ENCODE measurements at places on chromosomes 6 and 20. TPM values are rescaled to one million over a fixed set of nuclear protein-coding genes. Genes with fewer than 3 reads are reported as not detected.

- DNase-seq: no peak
Measured at GRCh38 chr6:128167552-128167951, 266.7 kb upstream of the THEMIS start.

DNA sequence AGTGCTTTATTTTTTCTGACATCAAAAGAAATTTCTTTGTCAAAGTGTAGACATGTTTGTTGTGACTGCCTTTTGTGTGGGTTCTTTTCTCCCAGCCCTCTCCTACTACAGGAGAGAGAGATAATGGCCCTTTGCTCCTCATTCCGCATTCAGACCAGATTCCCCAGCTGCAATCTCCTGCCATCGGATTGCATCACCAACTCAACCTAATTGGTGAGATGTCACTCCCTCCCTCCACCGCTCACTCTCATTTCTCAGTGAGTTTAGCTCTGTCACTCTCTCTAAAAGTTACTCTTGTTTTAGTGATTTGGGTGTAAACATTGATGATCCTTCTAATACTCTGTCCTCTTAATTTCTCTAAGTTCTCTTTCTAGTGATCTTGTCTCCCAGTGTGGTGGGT lies 22.7 kb downstream of the UTRN start:
- DNase-seq: no peak

- DNase-seq: peak; percentile 16
Measured at GRCh38 chr6:168711049-168711640, 270.2 kb downstream of the SMOC2 start.

- no peak for DNase-seq
Measured at GRCh38 chr6:56689114-56689513, 46.4 kb upstream of the DST start.

DNA sequence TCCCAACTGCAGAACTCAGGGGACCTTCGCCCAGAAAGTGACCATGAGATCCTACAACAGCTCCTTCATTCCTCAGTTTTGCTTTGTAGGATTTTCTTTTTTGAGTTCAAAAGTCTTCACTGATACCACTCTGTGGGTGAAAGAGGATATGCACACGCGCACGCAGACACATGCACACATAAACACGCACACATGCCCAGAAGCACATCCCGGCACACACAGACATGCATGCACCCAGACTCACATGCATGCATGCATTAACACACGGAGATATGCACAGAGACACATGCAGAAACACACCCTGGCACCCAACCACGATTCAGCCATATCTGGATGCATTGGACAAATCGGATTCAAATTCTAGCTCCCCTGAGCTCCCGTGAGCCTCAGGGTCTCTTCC lies 36.4 kb downstream of the ANKRD60 start:
- no peak for DNase-seq

- no peak for DNase-seq
Measured at GRCh38 chr6:13965582-13966127, 40.9 kb downstream of the RNF182 start.

DNA sequence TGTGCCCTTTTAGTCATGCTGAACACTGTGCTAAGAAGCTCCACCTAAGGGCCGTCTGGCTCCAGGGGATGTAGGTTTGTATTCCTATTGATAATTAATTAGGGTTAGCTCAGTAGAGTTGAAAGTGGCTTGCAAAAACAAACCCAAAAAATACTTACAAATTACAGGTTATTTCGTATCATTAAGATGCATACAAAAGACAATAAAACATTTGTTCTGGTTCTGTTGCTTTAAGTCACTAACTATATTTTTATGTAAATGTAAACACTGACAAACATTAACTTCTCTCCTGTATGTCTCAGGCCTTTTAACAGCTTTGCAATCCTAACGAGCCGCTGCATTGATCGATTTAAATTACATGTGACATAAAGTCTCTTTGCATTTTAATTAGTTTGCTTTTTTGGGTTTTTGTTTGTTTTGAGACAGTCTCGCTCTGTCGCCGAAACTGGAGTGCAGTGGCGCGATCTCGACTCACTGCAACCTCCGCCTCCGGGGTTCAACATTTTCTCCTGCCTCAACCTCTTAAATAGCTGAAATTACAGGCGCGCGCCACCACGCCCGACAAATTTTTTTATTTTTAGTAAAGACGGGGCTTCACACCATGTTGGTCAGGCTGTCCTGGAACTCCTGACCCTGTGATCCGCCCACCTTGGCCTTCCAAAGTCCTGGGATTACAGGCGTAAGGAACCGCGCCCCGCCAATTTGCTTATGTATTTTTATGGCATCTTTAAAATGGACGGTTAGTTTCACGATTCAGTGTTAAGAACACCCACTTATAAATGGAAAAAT lies 110.9 kb downstream of the HFE start:
- DNase-seq: peak; percentile 39

GRCh38 chr20:54214566-54214965 lies 6.7 kb downstream of the PFDN4 start:
- DNase-seq: no peak

DNA sequence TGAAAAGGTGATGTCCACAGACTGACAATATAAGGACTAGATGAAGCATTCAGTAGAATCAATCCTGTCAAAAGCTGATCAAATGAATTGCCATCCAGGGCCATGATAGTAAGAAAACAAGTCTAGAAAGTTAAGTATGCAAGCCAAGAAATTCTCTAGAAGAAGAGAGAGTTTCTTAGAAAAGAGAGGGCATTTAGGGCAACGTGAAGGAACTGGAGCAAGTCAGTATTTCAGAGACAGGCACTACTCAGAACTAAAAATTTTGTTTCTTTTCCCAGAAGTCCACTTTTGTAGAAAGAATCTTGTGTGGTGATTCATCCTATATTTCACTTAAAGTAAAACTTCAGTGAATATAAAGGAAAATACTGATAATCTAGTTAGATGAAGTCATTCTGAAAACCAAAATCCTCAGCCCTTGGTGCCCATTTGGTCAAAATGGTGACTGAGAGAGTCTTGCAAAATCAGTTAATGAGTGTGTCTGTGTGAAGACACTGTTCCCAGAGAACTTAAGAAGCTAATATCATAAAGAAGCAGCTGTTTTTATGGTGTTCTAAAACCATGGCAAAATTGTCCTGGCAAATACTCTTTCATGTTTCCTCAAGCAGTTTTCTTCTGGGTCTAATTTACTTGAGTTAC lies 82.2 kb downstream of the COL19A1 start:
- no peak for DNase-seq

- no peak for DNase-seq
Measured at GRCh38 chr20:40223810-40224209, 465.2 kb downstream of the MAFB start.

GRCh38 chr6:111776236-111777221 lies 96.7 kb downstream of the FYN start:
- DNase-seq: no peak

- no peak for DNase-seq
Measured at GRCh38 chr20:41424011-41424410, 57.4 kb upstream of the EMILIN3 start.

DNA sequence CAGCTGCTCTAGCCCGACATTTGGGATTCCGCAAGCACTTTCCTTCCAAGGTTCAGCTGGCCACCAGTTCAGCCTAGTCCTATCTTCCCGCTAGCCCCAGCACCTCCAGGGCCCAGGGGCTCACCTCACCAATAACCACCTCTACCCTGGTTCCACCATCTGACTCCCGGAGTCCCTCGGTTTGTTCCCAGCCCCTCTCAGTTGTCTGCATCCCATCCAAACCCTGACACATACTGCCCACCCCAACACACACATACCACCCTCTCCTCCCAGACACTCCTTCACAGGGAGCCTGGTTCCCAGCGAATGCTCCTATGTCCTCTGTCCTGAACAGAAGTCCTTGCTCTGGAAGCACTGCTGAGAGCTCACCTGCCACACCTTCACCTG lies 418 bp downstream of the TNXB start:
- DNase-seq: no peak

DNA sequence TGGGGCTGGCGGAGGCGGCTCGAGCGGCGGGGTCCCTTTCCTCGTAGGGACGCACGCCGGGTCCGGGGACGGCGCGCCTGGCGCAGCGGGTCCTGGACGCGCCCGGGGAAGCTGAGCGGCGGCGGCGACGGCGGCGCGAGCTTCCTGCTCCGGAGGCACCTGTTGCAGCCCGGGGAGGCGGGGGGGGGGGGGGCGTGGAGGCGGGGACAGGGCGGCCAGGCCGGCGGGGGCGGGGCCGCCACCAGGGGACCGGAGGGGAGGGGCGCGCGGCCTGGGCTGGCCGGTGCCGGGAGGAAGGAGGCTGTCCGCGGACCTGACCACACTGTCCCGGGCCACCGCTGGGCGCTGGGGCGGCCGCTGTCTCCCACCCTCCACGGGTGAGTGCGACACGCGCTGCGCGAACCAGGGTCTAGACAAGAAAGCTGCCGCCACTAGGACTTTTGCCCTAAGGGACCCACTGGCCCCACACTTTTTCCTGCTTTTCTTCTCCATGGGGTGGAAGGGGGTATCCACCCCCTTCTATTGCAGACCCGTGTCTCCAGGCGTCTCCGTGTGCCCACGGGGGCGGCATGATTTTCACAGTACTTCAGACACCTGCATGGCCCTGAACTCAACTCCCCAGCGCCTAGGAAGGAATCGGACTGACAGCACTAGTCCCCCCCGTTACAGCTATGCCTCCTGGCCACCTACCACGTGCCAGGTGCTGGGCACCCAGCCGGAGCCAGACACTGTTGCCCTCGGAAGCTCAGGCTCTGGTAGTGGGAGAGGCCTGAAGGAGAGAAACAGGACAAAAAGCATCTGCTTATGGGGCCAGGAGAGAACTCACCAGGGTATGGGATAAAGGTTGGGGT lies at the start of gene NFATC2:
Gene NFATC2, minus strand, starts transcription at position 149 of the 851 bp plus-strand sequence. CDS start 220 bp downstream, outside the sequence.
- peak; percentile 75 for DNase-seq

DNA sequence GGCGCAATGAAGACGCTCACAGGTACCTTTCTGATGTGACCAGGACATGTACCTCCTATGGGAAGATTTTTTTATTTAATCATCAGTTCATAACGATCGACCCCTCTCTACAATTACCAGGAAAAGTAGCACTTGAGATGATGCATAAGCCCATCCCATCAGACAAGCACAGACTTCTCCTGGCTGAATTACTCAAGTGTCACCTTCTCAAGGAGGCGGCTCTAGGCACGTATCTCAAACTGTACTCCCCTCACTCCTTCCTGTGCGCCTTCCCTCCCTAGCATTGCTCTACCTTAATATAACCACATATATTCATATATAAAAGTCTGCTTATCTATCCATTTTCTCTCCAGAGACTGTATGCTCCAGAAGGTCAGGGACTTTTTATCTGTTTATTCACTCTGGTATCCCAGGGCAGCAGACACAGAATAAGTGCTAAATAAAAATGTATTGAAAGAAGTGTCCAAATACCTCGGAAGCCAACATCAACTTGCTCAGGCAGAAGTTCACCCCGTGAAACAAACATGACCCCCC lies 71.5 kb downstream of the CNKSR3 start:
- DNase-seq: no peak

GRCh38 chr20:52817511-52817910 lies 154.6 kb upstream of the TSHZ2 start:
- DNase-seq: no peak

DNA sequence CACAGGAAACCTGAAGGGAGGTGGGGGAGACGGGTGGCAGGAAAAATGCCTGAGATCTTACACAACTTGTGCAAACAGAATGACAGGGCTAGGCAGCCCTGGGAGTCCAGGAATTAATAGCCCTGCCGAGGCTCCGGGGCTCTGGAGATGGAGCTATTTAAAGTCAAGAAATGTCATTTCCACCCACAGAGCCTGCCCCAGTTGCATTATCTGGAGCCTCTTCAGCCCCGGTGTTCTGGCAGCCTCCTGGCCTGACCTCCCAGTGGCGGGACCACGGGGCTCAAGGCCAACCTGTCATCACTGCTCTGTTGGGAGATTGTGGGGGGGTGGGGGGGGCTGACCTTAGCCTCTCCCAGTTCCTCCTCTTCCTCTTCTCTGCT lies 28.5 kb upstream of the SCUBE3 start:
- peak; percentile 18 for DNase-seq

DNA sequence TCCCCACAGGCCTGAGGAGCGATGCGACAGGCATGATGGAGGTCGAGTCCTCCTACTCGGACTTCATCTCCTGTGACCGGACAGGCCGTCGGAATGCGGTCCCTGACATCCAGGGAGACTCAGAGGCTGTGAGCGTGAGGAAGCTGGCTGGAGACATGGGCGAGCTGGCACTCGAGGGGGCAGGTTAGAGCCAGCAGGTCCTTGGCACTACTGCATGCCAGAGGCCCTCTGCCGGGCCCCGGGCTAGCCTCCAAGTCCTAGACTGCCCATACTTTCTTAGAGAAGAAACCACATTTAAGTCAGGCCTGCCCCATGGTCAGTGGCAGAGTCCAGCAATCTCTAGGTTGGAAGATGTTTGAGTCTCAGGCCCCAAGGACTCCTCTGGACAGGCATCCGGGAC lies 32.1 kb downstream of the PKIG start:
- DNase-seq: peak; percentile 95

GRCh38 chr20:2729251-2729713 lies 36.7 kb downstream of the EBF4 start:
- DNase-seq: no peak

DNA sequence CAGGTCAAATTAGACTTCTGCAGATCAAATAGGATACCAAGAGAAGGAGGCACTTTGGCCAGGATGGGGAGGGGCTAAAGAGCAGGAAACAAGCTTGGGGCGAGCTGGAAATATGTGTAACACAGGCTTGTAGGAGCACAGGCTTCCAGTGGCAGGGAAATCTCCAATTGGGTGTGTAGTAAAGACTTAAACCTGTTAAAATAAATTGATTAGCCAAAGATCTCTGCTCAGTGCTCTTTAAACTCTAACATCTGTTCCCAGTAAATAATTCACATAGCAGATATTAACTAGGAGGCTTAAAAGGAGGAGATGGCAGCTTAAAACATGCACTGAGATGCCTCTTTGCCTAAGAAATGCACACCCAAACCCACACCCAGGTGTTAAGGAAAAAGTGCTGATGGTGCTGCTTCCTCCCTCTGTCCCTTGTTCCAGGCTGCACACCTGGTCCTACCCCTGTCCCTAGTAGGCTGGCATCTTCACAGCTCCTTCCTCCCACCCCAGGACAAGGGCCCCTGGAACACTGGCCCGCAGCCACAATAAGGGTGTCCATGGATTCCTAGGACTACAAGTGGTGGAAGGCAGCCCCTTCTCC lies 93.5 kb upstream of the MLN start:
- DNase-seq: no peak

- DNase-seq: no peak
Measured at GRCh38 chr20:62738025-62738881, 29.6 kb downstream of the NTSR1 start.

DNA sequence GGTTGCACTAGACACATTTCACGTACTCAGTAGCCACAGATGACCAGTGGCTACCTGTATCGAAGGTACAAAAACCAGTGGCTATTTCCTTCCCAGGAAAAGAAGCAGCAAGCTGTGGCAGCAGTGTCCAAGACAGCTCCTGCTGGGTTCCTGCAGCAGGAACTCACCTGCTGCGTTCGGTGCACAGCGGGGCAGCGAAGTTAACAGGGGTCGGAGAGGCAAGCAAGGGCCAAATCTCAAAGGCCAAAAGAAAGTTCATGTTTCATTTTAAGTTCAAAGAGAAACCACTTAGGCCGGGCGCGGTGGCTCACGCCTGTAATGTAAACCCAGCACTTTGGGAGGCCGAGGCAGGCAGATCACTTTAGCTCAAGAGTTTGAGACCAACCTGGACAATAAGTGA lies 26.9 kb downstream of the ASIP start:
- no peak for DNase-seq

MUC21 gene
- not detected for total RNA-seq

GFOD1 gene
- 18.4 TPM for total RNA-seq

ANKRD66 gene
- total RNA-seq: not detected

LST1 gene
- 23.4 TPM for total RNA-seq

HINT3 gene
- 25.0 TPM for total RNA-seq

SLC44A4 gene
- 16.2 TPM for total RNA-seq

SLC32A1 gene
- not detected for total RNA-seq

ADGB gene
- total RNA-seq: not detected

FABP7 gene
- not detected for total RNA-seq

TAGAP gene
- total RNA-seq: 3.7 TPM

C6orf163 gene
- 6.8 TPM for total RNA-seq
